ENCODE measurements at places on chromosomes 7 and 10.

GRCh38 chr7:80740778-80741545 is 102.5 kb downstream of the CD36 start:
- no peak for DNase-seq

- DNase-seq = no peak
Measured at GRCh38 chr10:79230328-79230830, 116.9 kb upstream of the PPIF start.

GRCh38 chr10:60803433-60803832 is 25.2 kb downstream of the CDK1 start:
- no peak for DNase-seq

- DNase-seq = peak; percentile 64
Measured at GRCh38 chr10:103451091-103451813, 918 bp downstream of the CALHM2 start.

DNA sequence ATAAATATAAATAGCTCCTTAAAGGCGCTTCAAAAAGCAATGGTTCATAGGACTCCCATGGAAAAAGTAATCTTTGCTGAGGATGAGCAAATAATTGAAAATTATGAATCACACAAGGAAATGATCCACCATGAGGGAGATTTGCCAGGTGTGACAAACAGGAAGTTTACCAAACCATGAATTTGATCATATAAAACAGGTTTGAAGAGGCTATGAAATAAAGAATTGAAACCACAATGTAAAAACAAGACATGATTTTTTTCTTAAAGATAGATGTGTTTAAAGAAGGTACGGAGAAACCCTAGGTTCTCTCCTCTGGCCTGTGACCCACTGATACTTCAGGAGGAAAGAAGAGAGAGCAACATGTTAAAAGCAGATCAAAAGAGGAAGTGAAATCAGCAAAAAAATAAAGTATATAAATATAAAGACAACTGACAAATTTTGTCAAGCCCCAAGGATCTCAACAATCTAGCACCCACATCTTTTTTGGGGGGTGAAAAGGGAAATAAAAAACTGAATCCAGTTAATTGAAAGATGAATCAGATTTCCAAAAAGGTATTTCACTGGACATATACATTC is 111.3 kb upstream of the ASAH2 start:
- DNase-seq = no peak

GRCh38 chr7:122550545-122550944 is 148.4 kb downstream of the RNF133 start:
- no peak for DNase-seq

- no peak for DNase-seq
Measured at GRCh38 chr7:107592361-107593024, 12.4 kb downstream of the BCAP29 start.

GRCh38 chr7:28207486-28208158 is 27.0 kb upstream of the JAZF1 start:
- no peak for DNase-seq

- no peak for DNase-seq
Measured at GRCh38 chr10:125039354-125039769, 97.4 kb downstream of the ZRANB1 start.

Measured in lower leg skin (tissue), 4 donors.